ENCODE measurements at places on chromosomes 7 and 10.

DNA sequence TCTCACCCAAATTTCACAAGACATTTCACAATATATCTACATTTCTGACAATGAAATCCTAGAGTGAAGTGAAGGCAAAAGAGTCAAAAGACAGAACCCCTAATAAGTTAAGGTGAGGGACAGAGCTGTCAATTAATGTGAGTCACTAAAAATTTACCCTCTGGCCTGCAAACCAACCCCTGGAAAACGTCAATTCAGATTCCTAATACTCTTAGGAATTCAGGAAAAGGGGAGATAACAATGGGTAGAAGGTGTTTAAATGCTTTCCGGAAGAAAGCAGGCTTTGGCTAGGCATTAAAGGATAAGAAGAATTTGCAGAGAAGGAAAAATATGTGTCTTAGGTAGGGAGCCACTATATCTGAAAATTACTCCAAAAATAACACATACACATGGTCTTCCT, 299.6 kb downstream of the INHBA start:
- no peak for ATAC-seq

DNA sequence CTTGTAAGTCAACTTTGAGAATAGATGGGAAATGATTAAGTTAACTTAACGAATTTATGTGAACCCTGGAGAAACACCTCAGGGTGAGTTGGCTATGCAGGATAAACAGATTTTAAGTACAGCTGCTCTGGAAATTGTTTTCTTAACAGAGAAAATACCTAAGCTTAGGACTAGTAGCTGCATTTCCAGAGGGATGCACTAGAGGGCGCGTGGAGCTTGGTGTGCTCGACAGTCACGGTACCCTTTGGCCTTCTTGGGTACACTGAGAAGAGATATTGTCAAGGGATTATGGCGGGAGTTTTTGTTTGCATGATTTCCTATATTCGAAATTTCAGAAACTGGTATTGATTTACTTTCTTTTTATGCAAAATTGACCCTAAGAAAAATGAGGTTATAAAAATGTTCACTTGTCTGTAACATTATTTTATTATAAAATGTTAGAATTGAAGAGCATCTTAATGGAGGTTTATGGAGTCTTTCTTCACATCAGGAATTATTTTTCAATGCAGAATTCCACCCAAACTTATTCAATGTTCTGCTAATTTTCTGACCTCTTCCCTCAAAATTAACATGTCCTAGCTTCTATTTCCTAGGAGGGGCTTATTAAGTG, 58.4 kb upstream of the MYO3A start:
- peak; percentile 79 for ATAC-seq

DNA sequence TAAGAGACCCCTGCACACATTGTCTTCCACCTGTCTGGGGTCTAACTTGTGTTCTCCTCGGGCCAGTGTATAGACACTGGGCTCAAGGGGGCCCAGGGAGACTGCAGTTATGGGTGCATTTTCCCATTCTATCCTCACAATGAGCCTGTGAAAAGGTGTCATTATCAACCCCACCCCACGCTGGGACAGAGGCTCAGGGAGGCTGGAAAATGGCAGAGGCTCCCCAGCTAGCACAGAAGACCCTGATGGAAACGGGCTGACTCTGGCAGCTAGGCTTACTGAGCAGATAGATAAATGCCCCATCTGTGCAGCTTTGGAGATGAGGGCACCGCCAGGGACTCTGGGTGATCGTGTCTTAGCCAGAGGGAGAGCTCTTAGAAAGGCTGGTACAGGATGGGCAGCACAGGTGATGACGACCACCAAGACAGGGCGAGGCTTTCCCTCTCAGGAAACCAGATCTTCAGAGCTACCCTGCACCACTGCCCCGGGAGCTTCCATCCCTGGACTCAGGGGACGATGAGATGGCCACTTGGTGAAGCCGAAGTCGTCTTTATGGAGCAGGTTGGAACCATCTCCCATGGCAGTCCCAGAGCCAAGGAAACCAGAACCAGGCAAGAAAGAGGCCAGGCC, 58.2 kb upstream of the CHST15 start:
- no peak for ATAC-seq

GRCh38 chr7:50353894-50354595, 49.5 kb downstream of the IKZF1 start:
- no peak for ATAC-seq

DNA sequence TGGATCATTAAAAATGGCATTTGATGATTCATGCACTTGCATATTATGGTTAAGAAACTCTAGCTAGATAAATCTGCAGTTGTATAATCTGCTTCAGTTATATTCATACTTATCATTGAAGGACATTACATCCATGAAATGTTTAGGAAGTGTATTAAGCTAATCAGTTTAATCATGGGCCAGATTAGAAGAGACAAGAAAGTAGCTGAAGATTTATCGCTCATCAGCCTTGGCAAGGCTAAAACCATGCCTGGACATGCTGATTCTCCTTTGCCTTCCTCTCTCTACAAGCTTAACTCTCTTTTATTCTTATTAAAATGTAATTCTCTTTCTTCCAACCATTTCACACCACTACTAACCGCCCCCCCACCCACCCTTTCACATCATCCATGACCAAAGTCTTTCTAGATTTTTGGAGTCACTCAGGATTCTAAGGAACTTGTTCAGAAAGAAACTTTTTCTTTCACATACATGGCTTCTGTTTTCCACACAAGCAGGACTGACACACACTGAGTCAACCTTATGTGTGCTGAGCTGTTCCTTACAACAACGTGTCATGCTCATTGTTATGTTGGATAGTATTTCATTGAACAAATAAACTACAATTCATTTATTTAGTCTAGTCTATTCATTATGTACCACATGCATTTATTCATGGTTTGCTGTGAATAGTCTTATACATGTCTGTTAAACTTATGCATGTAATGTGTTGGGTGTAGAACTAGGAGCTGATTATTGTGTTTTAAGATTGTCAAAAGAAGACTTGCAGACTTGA, 227.3 kb upstream of the SP8 start:
- no peak for ATAC-seq

GRCh38 chr10:31374146-31374696, 55.2 kb downstream of the ZEB1 start:
- ATAC-seq = no peak

DNA sequence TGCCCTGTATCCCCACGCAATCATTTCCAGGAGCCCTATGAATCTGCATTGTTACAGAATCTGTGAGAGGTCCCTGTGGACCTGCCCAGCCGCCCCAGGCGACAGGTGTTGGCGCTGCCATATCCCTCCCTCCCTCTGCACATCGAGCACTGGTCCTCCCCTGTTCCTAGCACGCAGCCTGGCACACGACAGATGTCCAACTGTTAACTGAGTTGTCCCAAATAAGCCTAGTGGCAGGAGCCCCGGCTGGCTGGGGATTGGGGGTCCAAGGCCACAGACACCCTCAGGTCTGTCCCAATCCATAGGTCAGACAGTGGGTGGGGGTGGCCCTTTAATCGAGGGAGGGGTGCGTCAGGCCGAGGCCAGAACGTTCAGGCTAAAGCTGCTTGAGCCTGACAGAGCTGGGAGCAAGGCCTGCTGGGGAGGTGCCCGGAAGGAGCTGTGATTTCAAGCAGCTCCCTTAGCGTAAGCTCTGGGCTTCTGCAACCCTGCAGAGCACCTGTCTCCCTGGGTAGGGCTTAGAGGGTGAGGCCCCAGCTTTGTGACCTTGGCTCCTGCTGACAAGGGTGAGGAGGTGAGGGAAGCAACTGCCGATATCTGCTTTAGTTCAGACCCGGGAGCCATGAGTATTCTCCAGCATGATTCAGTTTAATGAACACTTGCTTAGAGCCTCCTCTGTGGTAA, 40.1 kb downstream of the ADRA2A start:
- no peak for ATAC-seq

GRCh38 chr10:29050081-29050480, 238.8 kb upstream of the LYZL1 start:
- no peak for ATAC-seq
